Neural progenitor cell (in vitro differentiated cells): ENCODE measurements at places on chromosomes 11 and 22.

DNA sequence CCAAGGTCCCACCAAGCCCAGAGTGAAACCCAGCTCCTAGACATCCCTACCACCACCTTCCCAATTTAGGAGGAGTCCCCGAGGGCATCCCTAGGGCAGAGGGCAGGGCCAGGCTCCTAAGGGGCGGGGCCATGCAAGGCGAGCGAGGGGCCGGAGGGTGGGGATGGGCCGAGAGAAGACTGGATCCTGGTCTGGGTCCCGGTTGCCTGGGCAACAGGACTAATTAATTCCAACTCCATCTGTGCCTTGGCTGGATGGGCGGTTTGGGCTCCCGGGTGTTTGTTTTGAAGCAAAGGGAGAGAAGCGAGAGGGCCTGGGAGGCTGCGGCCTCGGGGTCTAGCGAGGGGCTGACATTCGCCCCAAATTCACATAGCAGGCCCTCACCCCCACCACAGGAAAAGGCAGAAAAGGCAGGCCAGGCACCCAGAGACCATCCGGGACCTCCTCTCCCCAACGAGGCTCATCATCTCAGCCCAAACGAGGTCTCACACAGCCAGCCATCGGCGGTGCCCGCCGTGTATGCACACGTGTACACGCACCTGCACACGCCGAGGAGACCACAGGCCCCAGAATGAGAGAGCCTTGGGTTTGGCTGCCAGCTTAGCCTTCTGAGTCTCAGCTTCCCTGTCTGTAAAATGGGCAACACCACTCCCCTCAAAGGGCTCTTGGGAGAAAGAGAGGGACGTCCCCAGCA lies 23.9 kb downstream of the ELFN2 start:
- peak; percentile 90 for DNase-seq

GRCh38 chr11:126615845-126616244 lies 260.4 kb downstream of the ST3GAL4 start:
- no peak for DNase-seq

DNA sequence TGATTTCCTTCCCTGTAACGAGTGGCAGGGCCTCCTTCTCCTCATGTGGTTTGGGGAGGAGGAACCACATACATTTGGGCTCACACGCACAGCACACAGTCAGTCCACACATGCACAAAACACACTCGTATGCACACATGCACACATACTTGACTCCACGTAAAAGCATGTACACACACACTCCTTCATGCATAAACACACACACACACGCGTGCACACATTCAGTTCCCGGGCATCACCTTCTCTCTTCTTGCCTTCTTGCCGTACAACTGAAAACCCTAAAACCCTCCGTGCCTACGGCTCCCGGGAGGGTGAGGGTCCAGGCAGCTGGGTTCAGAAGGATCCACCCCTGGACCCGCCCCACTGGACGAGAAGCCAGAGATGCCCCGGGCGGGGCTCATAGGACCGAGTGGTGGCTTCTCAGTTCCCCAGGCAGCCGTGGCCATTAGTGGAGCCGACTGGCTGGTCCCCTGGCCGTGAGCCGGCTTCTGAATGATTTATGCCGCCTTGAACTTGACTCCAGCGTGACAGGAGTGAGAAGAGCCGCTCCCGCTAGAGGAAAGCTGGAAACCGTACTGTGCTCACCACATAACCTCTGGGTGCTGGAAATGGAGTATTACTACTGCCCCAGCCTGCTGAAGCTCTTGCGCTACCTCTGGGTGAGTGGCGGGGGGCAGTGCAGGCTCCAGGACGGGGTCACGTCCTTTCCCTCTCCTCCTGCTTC lies 117.4 kb downstream of the KIAA1671 start:
- DNase-seq: no peak

DNA sequence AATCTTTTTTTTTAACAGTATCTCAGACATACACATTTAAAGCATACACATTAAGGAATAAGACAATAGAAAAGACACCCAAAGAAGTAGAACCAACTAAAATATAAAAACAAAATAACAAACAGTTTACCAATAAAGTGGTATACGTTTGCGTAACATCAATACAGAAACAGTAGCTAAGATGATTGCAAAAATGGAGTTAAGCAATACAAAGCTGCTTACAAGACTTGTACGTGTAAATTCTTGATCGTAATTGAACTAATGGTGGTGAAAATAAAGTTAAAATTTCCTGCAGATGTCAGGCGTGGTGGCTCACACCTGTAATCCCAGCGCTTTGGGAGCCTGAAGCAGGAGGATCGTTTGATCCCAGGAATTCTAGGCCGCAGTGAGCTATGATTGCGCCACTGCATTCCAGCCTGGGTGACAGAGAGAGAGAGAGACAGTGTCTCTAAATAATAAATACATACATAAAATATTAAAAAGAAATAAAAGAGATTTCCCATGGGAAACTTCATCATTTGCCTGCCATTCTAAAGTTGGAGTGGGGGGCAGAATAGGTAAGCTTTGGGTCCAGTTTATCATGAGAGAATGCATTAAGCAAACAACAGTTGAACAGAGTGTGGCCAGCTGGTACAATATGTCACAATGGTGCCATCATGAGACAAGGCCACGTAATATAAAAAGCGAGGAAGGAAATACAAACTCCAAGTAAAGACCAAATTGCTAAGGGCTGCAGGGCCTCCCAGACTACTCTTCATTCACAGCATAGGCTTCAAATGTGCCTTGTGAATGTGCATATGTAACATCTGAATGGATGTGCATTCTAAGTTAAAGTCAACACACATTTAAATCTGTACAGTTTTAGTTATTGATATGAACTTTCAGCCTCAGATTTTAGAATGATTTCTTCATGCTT lies 38.9 kb upstream of the EED start:
- DNase-seq: no peak

DNA sequence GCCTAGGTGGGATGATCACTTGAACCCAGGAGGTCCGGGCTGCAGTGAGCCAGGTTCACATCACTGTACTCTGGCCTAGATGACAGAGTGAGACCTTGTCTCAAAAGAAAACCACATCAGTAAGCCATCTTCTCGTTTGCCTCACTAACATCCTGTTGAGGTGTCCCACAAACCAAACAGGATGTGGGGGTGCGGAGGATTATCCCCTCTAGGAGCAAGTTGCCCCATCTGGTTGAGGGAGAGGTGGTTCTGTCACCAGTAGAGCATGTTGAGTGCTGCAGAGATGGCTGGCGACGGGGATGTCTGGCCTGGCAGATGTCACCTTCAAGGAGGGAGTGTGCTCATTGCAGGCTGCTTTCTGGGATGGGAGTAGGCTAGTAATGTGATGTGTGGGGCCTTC lies 72.4 kb downstream of the ZNRF3 start:
- no peak for DNase-seq

DNA sequence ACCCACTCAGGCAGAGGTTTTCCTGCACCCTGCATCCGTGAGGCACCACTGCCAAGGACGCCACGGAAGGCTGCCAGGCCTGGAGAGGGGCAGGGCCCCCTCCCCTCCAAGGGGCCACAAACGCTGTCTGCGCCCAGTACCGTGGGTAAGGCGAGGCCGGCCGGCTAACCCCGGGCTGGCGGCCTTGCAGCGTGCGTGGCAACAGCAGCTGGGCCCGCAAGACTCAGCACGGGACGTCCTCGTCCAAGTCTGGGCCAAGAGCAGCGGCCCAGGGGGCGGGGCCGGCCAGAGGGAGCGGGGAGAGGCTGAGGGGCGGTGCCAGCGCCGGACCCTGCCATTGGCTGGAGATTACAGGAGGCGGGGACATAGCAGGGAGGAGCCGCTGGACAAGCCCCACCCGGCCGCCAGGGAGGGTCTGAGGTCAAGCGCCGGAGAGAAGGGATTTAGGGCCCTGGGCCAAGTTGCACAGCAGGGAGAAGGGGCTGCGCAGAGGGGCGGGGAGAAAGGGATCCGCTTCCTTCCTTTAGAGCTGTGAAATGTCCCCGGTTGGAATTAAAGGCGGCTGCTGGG lies 16.0 kb downstream of the SLC43A1 start:
- DNase-seq: peak; percentile 96

- peak; percentile 16 for DNase-seq
These were observed 1.9 kb upstream of the DGAT2 start for GRCh38 chr11:75766443-75767227.

GRCh38 chr22:45837508-45837907 lies 139.5 kb downstream of the WNT7B start:
- DNase-seq: no peak

DNA sequence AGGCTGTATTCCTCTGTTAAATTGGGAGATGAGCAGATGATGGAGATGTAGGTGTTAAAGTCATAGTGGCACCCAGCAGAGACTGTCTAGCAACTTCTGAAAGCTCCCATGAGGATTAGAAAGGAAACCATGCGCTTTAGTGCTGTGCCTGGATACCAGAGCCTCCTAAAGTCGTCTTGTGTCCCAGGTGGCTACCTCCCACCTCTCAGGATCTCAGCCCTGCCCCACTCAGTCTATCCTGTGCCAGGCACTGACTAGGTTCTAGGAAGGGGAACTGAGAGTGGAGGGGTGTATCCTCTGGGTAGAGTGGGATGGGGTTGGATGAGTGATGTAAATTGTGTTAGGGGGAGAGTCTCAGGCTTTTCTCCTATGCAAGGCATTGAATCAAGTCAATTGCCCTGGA lies 60.2 kb downstream of the KIAA1671 start:
- DNase-seq: no peak

GRCh38 chr22:48795664-48796063 lies 1032.0 kb downstream of the BRD1 start:
- no peak for DNase-seq

GRCh38 chr11:132357811-132358572 lies 987.6 kb downstream of the NTM start:
- no peak for DNase-seq

GRCh38 chr22:44297470-44298061 lies 15.2 kb downstream of the SHISAL1 start:
- peak; percentile 85 for DNase-seq

GRCh38 chr22:19880786-19881569 lies 26.3 kb upstream of the GNB1L start:
- peak; percentile 96 for DNase-seq

- no peak for DNase-seq
These were observed 505.4 kb upstream of the CCDC90B start for GRCh38 chr11:83791557-83791956.

GRCh38 chr11:103024086-103024485 lies 67.9 kb downstream of the DCUN1D5 start:
- no peak for DNase-seq

GRCh38 chr11:94774345-94774744 lies 6.2 kb downstream of the AMOTL1 start:
- DNase-seq: no peak
